ENCODE measurements at places on chromosomes 5 and 9. TPM values are rescaled to one million over a fixed set of nuclear protein-coding genes. Genes with fewer than 3 reads are reported as not detected.

DNA sequence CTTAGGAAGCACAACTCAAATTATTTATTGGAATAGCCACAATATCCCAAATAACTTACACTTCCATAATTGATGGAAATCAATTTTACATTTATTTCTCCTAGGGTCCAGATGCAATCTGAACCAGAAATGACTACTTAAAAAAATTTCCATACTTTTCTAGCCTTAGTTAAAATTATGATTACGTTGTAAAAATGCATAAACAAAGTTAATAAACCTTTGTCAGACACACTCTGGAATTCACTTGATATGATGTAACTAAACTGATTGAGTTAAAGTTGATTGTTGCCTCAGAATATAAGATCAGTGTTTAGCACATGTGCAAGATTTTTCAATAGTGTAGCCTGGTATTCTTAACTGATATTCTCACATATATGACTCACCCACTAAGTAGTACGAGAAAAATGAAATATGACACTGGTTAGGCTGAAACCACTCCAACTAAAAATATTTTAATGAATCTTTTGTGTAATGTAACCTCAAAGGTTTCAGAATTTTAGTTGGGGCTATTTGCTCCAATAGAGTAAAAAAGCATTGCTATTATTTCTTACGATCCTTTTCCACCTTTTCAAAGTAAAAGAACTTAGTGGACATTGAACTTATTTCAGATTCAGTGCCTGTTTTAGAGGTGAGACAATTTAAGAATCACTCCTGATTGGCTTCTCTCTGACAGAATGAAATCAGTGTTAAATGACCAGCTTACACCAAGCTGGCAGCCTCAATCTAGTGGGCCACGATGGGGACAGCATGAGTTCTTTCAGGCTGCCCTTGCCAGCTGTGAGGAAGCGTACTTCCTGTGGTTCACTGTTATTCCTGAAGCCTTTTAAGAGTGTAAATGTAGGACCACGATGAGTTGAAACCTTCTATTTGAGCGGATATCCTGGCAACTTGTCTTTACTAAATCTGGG lies 277.2 kb upstream of the CDH9 start:
- no peak for DNase-seq
- no peak overlapping the region for H3K4me3 ChIP-seq

DNA sequence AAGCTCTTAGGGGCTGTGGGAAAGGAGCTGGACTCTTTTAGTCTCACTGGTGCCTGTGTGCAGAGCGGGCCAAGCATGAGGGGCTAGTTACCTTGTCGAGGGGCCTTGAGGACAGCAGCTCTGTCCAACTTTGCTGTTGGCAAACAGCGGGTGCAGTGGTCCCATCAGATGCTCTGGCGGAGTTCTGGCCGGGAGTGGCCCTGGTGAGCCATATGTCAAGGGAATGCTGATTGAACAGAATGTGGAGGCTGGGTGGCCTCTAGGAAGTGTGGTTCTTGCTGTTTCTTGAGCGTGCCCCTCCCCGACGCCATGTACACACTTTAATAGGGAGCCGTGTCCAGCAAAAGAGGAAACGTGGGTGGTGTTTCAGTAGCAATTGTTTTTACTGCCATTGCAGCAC lies 3.6 kb upstream of the ADAMTS2 start:
- no peak overlapping the region for H3K4me3 ChIP-seq
- peaks cover 26% of the 10 kb centered on the region for H3K4me1 ChIP-seq

- no peaks in the 10 kb centered on the region for H3K27me3 ChIP-seq
- H3K27ac ChIP-seq, result no peak overlapping the region
- no peaks in the 10 kb centered on the region for H3K4me1 ChIP-seq
These were observed 21.8 kb upstream of the ADAMTS19 start for GRCh38 chr5:129438322-129438721.

GRCh38 chr9:37030611-37030939 lies 3.5 kb downstream of the PAX5 start:
- no peak overlapping the region for H3K4me3 ChIP-seq
- H3K4me1 ChIP-seq, result peaks cover 46% of the 10 kb centered on the region
- DNase-seq, result no peak
- no peaks in the 10 kb centered on the region for H3K36me3 ChIP-seq

GRCh38 chr5:127944125-127944524 lies 139.4 kb upstream of the SLC12A2 start:
- no peak overlapping the region for H3K4me3 ChIP-seq
- H3K4me1 ChIP-seq, result peaks cover 7% of the 10 kb centered on the region
- no peak overlapping the region for H3K27ac ChIP-seq
- no peaks in the 10 kb centered on the region for H3K36me3 ChIP-seq
- DNase-seq, result no peak

GRCh38 chr5:147949711-147950573 lies 43.6 kb upstream of the C5orf46 start:
- H3K4me3 ChIP-seq, result no peak overlapping the region
- no peak for DNase-seq
- no peaks in the 10 kb centered on the region for H3K27me3 ChIP-seq
- no peak overlapping the region for H3K27ac ChIP-seq
- H3K4me1 ChIP-seq, result no peaks in the 10 kb centered on the region
- no peaks in the 10 kb centered on the region for H3K36me3 ChIP-seq

FST gene
- 3.7 TPM for total RNA-seq

BARHL1 gene
- not detected for total RNA-seq
